ENCODE measurements at places on chromosomes 7 and 10. TPM values are rescaled to one million over a fixed set of nuclear protein-coding genes. Genes with fewer than 3 reads are reported as not detected.

- DNase-seq, result no peak
Observed at GRCh38 chr7:74404388-74404700, 49.4 kb upstream of the GTF2IRD1 start.

GRCh38 chr7:85997515-85997914 is 646.2 kb upstream of the GRM3 start:
- DNase-seq, result no peak

- no peak for DNase-seq
Observed at GRCh38 chr7:14691034-14691433, 211.5 kb downstream of the DGKB start.

DNA sequence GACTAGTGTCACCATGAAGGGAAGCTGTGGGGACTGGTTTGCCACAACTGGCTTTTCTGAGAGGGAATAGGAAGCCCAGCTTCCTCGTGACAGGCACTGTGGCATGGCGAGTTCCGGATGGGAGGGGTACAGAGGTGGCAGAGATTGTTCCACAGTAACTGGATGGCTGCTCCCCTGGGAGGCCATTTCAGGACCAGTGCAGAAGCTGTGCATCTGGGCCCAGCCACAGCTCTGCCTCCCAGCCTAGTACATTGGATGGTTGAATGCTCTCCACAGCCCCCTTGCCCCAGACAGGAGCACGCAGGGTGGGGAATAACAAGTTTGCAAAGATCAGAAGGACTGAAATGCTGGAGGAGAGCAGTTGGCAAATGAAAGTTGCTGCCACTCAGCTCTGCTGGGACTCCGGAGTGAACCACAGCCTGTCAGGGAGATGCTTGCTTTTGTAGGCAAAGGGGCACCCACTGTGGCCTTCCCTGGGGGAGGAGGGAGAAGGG is 51.8 kb downstream of the GSDME start:
- peak; percentile 44 for DNase-seq

DNA sequence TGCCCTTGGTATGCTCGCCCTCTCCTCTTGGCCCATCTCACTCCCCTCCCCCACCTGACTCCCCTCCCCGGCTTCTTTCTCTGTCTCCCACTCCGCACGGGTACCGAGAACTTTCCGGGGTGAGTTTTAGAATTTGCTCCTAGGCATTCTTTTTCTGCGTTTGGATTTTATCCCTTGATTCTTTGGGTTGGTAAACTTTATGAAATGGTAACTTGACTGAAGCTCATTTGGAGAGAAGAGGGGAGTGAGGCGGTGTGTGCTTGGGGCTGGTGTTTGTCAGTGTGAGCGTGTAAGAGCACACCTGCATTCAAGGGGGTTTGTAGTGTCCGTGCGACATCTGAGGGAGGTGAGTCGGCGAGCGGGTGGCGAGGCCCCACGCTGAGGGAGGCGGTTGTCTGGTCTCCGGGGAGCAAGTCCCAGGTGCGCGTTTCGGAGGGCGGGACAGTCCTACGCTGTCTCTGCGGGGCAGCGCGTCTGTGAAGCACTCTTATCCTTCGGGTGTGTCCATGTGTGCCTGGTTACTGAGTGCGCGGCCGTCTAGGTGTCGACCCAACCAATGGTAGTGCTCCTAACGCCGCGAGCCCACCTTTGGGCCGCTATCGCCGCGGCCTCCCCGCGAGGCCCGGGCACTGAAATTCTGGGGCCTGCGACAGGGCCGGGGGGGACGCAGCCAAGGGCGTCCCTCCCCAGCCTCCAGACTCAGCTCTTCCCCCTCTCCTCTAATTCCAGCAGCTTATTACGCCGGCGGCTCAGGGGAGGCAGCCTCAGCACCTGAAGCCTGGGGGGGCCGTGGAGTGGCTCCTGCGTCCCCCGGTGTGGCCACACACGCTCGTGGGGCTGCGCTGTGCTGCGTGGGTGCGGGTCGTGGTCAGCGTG is 2.6 kb upstream of the ZNF503 start:
- no peak for DNase-seq

DNA sequence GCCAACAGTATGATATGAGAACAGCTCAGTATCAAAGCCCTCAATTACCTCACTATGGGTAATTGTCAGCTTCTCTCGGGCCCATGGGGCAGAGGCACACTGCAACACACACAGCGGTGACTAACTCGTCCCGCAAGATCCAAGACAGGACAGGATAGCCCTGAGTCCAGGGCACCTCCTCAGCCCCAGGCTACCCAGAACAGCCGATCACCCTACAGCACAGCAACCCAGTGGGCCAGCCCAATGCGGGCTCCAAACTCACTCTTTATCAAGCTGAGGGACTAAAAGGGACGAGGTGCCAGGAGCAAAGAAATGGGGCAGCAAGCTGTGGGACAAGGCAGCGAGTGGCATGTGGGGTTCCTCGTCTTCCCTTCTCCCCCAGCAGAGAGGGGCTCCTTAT is 765.1 kb downstream of the GRID1 start:
- DNase-seq, result peak; percentile 20

DNA sequence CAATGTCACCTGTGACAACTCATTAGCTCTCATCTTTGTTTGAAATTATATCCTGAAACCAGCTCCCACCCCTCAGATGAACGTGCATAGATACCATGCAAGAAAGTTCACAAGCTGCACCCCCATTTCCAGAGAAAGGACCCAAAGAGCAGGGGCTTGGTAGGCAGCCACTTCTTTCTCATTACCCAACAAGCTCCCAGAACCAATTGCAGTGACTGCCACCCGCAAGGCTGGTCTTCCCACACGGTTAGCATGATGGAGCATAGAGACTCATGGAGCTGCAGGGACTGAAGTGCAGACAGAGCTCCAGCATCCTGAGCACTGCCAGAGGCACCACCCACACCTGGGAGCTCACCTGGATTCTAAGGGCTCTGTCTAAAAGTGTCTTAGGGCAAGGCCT is 28.5 kb downstream of the FRMPD2 start:
- no peak for DNase-seq

DNA sequence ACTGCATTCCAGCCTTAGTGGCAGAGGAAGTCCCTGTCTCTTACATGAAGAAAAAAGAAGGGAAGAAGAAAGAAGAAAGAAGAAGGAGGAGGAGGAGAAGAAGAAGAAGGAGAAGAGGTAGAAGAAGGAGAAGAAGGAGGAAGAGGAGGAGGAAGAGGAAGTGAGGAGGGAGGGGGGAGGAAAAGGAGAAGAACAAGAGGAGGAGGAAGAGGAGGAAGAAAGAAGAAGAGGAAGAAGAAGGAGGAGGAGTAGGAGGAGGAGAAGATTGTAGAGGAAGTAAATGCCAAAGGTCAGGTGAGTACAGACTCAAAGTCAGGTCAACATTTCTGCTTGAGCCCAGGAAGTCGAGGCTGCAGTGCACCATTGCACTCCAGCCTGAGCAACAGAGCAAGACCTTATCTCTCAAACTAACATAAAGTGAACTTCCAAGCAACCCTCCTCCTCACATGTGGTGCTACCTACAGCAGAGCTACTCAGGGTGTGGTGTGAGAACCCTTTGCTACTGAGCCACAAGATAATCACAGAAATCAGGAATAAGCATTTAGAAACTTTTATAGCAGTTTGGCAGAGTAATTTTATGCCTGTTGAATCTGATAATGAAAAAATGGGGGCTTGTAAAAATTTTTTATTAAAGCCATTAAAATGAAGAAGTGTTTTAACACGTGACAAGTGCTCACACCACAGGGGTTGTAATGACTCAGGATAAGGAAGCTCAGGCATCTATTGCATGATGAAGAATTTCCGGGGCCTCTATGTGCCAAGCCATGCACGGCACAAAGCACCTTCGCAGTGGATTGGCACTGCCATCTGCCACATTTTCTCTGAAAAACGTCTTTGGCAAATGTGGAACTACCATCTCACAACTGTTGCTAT is 224.9 kb upstream of the AUTS2 start:
- DNase-seq, result no peak

DNA sequence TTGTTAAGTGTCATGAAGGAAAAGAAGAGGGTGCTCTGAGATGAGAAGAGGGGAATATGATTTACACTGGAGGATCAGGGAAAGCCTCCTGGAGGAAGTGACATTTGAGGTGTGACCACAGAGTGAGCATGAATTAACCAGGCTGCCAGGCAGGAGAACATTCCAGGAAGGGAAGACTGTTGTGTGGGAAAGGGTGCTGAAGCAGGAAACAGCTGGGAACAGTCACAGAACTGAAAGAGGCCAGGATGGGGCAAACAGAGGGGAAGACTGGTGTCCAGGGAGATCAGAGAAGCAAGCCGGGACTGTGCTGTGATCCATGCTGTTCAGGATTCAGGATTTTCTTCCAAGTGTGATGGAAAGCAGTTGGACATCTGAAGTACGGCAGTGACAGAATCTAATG is 14.9 kb downstream of the HIPK2 start:
- DNase-seq, result no peak

DNA sequence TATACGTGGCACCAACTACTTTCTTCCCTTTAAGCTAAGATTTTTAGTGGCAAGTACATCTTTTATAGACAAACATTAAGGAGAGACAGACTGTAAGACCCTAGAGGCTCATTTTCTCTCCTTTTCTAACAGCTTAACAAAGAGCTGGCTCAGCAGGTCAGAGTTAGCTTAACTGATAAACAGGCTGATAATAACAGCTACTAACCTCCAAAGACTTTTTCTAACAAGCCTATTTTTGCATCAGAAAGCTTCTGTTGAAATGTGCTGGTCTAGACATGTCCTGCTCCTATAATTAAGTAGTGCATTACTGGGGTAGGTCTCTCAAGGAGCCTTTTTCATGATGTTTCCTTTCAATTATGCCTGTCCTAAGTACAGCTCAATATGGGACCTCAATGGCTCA is 238.2 kb upstream of the FAM3C start:
- DNase-seq, result no peak

GRCh38 chr7:93889261-93889660 is 1.3 kb downstream of the TFPI2 start:
- DNase-seq, result no peak

GRCh38 chr10:114046087-114046458 is 2.4 kb downstream of the ADRB1 start:
- DNase-seq, result no peak

- no peak for DNase-seq
Observed at GRCh38 chr10:86342111-86342863, 24.3 kb downstream of the GRID1 start.

GRCh38 chr10:111297351-111297848 is 220.6 kb downstream of the ADRA2A start:
- DNase-seq, result no peak

GRCh38 chr10:102412293-102412692 is 6.3 kb downstream of the PSD start:
- DNase-seq, result no peak

DNA sequence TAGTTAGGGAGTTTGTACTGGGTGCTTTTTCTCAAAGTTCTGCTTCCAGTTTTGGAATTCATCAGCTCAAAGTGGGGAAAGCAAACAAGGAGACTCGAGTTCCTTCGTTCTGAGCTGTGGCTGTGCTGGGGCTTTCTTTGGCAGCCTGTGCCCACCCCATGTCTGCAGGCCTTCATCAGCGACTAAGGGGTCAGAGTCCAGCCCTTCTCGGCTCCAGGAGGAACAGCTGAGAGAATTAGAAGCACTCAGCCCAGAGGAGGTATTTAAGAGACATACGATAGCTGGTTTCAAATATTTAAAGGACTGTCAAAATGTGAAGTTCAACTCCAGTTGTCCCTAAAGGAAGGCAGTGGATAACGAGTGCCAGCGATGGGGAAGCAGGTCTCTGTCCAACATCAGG is 41.3 kb downstream of the SH3PXD2A start:
- no peak for DNase-seq

- DNase-seq, result no peak
Observed at GRCh38 chr10:48400129-48400849, 93.8 kb downstream of the MAPK8 start.

- no peak for DNase-seq
Observed at GRCh38 chr7:81234896-81235295, 316.0 kb upstream of the SEMA3C start.

DNA sequence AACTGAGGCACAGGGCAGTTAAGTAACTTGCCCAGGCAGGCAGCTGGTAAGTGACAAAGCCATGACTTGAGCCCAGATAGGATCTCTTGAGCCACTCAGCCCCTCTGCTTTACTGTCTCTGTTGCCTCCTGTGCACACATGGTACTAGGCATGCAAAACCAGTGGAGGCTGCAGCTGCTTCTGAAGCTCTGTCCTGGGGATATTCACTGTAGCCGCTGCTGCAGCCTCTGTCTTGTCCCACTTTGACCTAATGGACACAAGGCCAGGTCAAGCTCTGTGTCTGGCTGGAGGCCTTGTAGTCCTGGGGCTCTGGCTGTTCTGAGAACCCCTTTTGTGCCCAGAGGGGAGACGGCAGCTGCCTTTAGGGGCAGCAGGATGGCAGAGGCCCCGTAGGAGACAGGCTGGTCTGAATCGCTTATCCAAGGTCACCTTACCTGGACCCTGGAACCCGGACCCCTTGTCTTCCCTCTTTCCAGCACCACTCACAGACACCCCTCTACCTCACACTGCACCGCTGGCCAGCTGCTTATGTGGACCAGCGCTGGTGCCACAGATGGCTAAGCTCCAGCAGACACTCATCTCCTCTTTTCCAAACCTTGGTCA is 57.6 kb downstream of the TSPAN15 start:
- no peak for DNase-seq

DNA sequence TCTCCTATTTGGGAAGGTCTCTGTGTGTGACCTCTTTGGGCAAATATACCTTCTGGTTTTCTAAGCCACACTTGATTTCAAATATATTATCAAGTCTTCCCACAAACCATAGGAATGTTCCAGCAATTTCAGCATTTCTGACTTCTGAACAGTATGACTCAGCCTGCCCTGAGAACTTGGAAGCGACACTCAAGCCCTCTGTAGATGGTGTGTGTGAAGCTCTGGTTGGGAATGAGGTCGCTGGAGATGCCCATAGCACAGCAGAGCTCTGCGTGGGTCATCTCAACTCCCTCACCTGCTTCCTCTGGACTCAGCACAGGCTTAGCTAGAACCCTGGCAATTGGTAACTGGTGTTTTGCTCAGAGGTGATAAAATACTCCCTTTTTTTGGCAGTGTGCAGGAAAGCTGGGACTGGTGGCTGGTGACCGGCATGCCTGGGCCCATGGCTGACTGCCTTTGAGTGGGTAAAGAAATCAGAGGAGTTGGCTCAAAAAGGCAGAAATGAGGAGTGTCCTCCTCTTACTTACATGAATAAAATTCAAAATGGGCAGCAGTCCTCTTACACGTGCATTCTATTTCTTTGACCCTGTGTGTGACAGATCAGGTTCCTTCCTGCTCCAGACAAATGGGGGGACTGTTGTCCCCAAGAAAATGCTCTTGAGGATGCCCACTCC is 87.5 kb upstream of the NRP1 start:
- DNase-seq, result no peak

The PDE6C gene
- total RNA-seq, result not detected

The ASZ1 gene
- total RNA-seq, result not detected

The INPP5A gene
- 27.5 TPM for total RNA-seq

The CFAP70 gene
- 0.30 TPM for total RNA-seq

The BBS9 gene
- 22.3 TPM for total RNA-seq

The PIP4K2A gene
- 60.9 TPM for total RNA-seq

The NPC1L1 gene
- not detected for total RNA-seq

The PTF1A gene
- not detected for total RNA-seq

The HMX3 gene
- total RNA-seq, result 0.27 TPM

The CDHR1 gene
- total RNA-seq, result 10.5 TPM

The FKBP6 gene
- total RNA-seq, result 0.19 TPM

The LAMB4 gene
- not detected for total RNA-seq
